ENCODE measurements at places on chromosomes 1 and 21. TPM values are rescaled to one million over a fixed set of nuclear protein-coding genes. Genes with fewer than 3 reads are reported as not detected.

Gene RIMS3
- total RNA-seq: 0.14 TPM

Gene PODN
- total RNA-seq: 58.7 TPM

Gene TEDDM1
- total RNA-seq: not detected

Gene LHX4
- total RNA-seq: under 0.01 TPM

Gene CD84
- not detected for total RNA-seq

Gene IFNLR1
- not detected for total RNA-seq

Gene KLHDC9
- 1.8 TPM for total RNA-seq

Gene HNRNPCL1
- not detected for total RNA-seq

Gene TPRG1L
- 22.4 TPM for total RNA-seq

Gene AMIGO1
- total RNA-seq: 1.6 TPM
